ENCODE measurements at places on chromosomes 3 and 15.
A peak's percentile ranks its signal among the peaks of the same experiment; 100 is the strongest.

GRCh38 chr3:128226795-128227395 lies 73.6 kb downstream of the EEFSEC start:
- DNase-seq, result peak; percentile 11

DNA sequence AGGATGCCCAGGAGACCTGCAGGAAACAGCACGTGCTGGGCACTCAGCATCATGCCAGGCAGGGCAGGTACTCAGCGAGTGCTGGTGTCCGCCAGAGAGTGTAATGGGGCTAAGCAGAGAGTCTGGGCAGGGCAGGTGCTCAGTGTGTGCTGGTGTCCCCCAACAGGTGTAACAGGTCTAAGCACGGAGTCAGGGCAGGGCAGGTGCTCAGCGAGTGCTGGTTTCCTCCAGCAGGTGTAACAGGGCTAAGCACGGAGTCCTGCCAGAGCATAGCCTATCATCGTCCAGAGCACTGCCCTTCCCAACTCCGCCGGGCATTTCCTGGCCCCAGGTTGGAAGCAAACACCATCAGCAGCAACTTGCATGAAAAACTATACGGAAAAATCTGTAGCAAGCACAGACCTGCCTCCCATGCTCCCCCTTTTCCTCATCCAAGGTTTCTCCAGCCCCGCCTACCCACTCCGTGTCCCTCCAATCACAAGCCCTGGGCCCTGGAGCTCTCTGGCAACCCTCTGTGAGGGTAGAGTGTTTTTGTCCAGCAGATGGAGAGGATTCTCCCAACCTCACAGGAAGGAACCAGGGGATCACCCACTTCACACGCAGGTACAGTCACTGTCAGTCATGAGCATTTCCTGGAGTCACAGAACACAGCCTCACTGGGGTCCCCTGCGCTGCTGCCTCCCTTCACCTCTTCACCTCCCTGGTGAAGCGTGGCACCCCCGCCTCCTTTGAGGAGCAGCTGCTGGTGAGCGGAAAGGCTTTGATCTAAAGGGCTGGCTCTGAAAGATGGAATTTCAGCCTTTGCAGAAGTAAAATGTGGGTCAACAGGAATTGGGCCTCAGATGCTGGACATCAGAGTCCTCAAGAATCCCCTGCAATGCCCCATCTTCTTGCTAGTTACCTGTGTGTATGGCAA lies 302.5 kb downstream of the OCA2 start:
- DNase-seq, result no peak

DNA sequence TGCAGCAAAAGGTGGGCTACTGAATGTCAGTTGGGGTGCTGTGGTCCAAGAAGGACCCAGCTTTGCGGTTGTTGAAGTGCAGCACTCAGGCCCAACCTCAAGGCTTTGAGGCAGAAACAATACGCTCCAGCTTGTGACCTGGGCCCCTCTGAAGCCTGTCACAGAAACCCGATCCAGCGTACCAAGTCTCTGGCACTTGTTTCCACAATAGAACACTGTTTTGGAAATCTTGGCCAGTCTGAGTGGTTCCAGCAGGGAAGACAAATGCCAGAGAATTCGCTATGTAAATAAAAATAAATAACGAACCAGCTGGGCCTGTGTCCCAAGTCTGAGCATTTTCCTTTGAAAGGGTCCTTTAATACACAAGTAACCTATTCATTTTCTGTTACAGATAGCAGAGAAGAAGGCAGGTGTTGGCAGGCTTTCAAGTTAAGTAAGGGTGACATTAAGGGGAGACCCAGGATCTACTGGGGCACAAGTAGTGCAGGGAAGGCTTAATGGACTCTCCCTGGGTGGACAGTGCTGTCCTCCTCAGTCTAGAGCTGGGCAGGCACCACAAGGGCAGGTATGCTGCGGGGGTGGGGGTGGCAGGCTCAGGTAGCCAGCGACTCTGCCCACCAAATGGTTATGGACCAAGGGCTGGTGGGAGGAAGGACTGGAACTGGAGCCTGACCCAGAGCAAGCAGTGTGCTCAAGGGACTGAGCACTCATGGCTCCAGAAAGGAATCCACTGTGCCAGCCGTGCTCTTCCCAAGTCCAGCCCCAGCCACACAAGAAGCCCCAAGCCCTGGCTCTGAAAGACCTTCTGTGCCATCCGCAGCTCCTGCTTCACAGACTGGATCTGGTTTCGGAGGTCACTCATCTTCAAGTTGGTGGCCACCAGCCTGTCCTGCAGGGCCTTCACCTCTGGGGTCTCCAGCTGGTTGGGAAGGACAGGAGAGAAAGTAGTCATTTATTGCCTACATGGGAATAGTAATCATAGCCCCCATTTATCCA lies 26.3 kb downstream of the CCDC13 start:
- DNase-seq, result no peak

DNA sequence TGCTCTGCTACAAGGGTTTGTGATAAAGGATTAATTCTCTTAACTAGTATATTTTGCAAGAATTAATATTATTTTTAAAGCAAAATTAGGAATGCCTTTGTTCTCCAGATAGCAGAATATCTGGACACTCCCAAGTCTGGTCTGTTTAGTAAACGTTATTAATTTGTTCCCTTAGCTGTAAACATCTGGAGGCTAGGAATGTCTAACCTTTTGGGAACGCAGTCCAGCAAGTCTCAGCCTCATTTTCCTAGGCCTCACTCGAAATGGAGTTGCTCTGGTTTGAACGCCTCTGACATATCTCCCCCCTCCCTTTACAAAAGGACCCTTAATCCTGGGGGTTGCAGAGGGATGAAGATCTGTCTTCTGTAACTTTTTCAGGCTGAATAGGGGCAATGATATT lies 59.3 kb upstream of the WNT7A start:
- no peak for DNase-seq

GRCh38 chr15:89783861-89784685 lies 7.9 kb downstream of the MESP2 start:
- no peak for DNase-seq

DNA sequence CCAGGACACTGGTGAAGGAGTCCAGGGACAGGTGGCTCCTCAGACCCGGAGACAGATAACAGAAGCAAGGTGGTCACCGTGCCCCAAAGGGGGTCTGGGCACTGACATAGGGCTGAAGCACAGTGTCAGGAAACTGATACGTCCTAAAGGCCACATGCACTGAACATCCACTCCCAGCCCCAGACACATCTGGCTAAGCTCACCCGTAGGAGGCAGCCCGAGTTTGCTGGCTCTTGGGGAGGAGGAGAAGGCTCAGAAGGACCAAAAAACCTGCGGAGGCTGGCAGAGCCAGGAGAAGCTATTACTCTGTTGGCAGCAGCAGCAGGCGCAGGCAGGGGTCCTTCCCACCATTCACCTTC lies 1.2 kb downstream of the CACNA2D2 start:
- no peak for DNase-seq

GRCh38 chr3:52891615-52892081 lies 5.7 kb downstream of the STIMATE start:
- DNase-seq, result no peak

GRCh38 chr3:139560411-139560810 lies 20.9 kb upstream of the RBP1 start:
- DNase-seq, result no peak

- DNase-seq, result no peak
These were observed 90.6 kb downstream of the SOX14 start for GRCh38 chr3:137854533-137855261.

DNA sequence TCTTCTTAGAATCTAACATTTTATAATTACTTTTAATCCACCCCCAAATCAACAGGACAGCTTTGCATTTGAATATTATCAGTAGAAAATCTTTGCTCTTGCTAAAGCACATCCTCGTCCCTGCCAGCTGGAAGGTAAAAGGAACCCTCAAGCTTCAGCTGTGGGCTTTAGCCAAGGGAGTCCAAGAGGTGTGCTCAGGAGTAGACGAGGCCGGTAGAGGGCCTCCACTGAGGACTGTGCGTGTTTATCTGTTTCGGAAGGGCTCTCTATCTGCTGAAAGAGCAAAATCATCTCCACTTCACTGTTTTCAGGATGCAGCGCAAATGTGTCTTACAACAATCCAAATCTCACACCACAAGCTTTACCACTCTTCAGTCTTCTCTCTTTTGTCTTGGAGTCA lies 257.4 kb upstream of the IL12A start:
- no peak for DNase-seq

DNA sequence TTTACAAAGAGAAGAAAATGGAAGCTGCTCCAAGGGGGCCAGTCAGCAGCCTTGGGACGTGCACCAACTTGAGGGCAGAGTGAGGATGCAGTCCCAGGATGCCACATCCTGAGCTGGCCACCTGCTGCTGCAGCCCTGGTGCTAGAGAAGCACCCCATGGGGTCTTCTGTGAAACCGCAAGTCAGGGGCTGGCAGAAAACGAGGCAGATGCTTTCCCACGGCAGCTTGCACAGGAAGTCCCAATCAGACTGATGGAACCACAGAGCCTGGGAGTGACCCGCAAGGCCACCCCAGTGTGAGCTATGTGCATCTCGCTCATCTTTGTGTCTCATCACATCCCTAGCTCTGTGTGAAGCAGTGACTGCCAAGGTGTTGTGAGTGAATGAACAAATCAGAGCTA lies 76.5 kb downstream of the NUP210 start:
- DNase-seq, result no peak

GRCh38 chr15:42826251-42826890 lies 89.4 kb upstream of the CDAN1 start:
- no peak for DNase-seq

GRCh38 chr3:123100193-123100776 lies 33.5 kb downstream of the PDIA5 start:
- no peak for DNase-seq

- DNase-seq, result no peak
These were observed 68.1 kb downstream of the ATP10A start for GRCh38 chr15:25795061-25795460.

- DNase-seq, result no peak
These were observed 1.6 kb upstream of the DNAH12 start for GRCh38 chr3:57545636-57546268.

GRCh38 chr3:66442254-66443117 lies 58.3 kb downstream of the LRIG1 start:
- DNase-seq, result no peak

DNA sequence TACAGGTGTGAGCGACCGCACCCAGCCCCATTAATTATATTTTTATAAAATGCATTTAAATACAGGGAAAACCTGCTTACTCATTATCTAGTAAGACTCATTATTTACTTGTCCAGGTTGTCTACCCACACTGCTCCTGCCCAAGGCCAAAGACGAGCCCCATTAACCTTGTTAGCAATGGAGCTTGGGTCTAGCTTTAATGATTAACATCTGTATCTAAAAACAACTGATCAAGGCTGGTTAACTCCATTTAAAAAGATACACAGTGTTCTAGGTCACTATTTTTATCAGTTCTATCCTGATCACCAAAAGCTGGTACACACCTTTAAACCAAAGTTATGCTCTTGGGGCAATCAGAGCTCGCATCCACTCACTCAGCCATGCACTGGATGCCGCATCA lies 10.4 kb upstream of the NCKIPSD start:
- DNase-seq, result no peak

GRCh38 chr3:186138272-186138981 lies 29.5 kb upstream of the ETV5 start:
- DNase-seq, result no peak

GRCh38 chr3:169662132-169662842 lies 1.2 kb downstream of the MECOM start:
- DNase-seq, result no peak

GRCh38 chr3:133893683-133894352 lies 1.9 kb downstream of the RAB6B start:
- no peak for DNase-seq

- DNase-seq, result no peak
These were observed 424 bp downstream of the EAF2 start for GRCh38 chr3:121835465-121835801.

DNA sequence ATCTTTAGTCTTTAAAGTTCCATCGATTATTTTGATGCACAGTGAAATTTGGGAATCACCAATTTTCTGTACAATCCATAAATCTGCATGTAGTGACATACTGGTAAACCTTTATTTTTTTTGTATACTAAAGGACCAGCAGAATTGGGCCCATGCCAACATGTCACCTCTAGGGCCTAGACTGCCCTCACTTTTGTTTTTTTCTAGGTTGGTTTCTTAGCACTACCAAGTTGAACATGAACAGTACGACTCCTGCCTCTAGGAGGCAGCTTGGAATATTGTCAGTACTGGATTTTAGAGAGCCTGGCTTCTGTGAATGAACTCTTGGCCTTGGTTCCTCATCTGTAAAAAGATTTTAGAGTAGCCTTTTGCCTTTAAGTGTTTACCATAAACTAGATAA lies 32.3 kb downstream of the NKIRAS1 start:
- no peak for DNase-seq

DNA sequence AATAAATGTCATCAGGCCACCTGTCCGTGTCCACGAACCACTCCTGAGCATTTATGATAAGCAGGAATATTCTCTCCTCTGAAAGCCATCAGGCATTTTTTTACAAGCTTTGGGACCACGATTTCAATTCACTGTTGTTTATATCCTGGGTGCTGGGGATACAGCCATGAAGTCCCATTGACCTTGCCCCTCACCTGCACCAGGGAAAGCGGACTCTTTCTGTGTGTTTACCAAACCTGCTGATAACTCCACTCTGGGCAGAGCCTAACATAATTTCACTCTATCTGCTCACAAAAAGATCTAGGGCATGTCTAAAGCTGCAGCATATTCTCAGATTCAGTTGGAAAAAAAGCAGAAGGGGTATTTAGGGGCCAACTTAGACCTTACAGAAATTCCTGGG lies 4.8 kb downstream of the DNASE1L3 start:
- no peak for DNase-seq

DNA sequence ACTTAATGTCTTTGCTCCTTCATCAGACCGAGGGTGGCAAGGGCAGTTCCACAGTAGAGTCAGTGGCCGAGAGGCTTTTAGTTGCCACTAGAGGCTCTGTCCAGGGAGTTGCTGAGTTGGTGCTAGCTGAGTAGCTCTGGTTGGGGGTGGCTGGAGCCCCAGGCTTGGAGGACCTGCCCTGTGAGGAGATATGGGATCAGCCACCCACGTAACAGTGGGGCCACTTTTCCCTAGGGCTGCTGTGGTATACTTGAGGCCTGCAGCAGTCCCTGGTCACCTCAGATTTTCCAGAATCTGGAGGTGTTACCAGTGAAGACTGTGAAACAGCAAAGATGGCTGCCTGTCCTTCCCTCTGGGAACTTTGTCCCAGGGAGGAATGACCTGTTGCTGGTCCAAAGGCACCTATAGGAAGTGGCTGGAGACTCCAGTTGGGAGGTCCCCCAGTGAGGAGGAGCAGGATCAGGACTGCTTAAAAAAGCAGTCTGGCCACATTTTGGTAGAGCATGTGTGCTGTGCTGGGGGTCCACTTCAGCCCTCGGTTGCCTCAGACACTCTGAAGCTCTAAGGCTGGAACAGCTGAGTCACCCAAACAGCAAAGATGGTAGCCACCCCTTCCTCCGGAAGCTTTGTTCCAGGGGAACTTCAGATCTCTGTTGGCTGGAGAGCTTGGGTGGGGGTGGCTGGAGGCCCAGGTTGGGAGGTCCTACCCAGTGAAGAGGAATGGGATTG lies 72.9 kb downstream of the AKAP13 start:
- DNase-seq, result no peak

DNA sequence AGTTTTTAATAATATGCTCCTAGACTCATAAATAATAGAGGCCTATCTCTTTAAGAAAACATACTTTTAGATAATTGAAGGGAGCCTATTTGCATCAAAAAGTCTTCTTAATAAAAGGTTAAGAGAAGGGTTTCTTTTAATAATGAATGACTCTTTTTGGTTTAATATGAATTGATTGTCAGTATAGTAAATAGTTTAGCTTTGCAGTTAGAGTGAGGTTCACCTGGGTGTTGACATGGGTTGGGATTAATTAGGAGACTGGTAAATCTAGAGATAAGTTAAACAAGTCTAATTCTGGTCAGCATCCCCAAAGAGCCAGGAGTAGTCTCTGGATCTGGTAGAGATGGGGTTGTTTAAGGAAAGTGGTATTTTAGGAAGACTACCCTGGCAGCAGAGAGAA lies 43.0 kb downstream of the KAT2B start:
- DNase-seq, result no peak

Measured in stimulated activated naive CD4-positive, alpha-beta T cell (primary cell).